NCI-H1417 (cell line): ENCODE measurements at places on chromosomes 12 and 14.

DNA sequence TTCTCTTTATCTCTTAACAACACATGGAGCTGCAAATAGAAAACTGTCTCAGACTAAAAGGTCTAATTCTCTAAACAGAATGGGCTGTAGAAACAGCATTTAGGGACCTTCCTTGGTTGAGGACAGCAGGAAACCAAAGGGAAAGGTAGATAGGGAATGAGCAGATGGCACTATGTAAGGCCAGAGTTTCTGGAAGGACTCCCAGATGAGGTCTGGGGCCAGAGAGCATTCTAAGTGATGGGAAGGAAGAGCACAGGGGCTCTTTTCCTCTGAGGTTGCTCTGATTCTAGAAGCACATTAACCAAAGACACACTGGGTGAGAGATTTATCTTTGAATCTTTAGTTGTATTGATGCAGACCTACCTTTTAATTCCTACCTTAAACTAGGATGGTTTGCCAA is 79.4 kb downstream of the TPH2 start:
- no peak for DNase-seq

DNA sequence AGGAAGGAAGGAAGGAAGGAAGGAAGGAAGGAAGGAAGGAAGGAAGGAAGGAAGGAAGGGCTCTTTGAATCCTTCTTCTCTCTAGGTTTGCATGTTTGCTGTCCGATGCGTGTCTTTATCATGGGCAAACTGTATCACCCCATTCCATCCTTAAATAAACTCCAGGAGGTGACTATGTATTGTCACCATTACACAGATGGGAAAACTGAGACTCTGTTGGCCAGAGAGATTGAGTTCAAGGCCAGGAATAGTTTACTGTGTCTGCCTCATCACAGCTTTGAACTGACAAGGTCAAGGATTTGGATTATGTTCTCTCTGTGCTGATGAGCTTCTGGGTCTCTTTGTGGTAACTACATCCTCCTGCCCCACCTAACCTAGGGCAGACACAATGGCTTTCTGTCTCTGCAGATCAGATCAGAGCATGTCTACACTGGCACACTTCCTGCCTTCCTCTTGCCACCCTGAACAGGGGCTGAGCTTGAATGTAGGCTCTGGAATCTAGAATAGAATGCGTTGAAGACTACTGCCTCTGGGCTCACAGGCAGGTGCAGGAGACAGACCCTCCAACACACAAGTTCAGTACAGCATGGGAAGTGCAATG is 78.9 kb upstream of the MAP1LC3B2 start:
- DNase-seq = no peak

DNA sequence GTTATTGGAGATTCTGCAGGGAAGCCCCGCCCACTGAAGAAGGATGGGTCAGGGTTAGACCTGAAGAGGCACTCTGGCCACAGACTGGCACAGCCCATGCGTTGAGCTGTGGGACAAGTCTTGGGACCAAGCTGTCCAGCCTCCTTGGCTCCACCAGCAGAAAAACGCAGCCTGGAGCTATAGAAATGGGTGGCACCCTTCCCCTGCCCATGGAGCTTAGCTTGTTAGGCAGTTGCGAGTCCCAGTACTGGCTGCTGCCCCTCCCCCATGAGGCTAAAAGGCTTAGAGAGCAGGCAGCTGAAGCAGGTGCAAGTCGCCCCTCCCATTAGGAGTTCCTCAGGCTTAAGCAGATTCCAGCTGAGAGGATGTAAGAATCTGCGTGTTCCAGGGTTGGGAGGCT is 1124.0 kb upstream of the TMEM132C start:
- peak; percentile 28 for DNase-seq

DNA sequence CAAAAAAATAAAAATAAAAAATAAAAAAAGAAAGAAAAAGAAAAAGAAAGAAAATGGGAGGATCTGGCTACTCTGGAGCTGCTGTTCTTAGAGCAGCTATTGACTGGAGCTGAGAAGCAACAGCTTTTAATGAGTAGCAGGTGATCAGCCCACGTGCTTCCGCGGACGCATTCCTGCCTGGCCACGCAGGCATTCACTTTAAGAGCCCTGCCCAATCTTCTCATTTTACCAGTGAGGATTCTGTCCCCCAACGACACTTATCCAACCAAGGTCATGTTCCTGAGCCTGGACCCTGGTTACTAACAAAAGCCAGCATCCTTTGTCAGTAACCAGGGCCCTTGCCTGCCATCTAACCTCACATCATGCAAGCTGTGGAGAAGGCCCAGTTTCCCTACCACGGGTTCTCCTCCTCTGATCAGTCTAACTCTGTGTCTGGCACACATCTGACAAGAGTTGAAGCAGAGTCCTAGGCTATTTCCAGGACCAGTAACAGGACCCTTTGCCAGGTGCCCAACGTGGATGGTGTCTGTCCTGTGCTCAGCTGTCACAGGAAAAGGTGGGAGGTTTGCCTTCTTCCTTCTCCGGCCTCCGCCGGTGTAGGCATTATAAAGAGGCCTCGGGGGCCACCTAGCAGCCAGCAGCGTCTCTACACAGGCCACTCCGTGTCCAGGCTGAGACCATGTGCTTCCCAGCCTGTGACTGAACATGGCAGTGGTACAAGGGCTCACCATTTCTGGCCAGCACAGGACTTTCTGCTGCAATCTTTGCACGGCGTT is 60.9 kb upstream of the GPATCH2L start:
- DNase-seq = no peak

DNA sequence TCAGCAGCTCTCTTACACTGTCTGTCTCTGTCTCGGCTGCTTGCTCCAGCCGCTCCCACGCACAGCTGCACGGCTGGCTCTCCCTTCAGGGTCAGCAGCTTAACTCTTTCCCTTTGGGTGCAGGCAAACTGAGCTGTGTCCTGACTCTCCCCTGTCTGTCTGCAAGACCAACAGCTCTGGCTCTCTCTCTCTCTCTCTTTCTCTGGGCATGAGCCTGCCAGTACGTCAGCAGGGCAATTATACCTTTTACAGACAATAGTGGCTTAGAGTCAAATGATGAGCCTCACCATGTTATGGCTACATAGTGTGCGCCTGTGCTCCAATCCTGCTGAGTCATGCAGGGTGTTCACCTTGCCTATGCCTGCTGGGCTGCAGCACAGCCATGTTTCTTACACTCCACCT is 120.5 kb upstream of the DDHD1 start:
- DNase-seq = peak; percentile 60

DNA sequence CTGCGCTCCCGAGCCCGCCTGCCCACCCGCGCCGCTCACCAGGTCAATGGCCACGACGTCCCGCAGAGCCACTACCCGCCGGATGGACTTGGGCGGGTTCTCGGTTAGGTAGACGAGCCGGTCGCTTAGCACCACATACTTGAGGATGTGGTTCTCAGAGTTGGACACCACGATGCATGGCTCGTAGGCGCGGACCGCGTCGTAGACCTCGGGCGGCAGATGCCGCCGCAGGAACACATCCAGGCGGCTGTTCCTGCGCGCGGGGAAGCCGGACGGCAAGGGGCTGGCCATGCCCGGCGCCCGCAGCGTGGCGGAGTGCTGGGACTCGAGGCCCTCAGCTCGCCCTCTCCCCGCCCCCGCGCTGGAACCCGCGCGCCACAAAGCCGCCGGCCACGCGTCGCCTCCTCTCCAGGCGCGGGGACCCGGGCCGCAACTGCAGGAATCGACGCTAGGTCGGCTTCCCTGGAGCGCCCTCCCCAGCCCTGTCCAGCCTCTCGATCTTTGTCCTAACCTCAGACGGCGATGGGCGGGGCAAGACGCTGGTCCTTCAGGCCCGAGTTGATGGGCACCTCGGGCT is at the start of gene C12orf56:
Gene C12orf56 (minus strand): TSS at position 484 of the 577 bp plus-strand sequence. CDS start 193 bp downstream, at position 291.
- peak; percentile 79 for DNase-seq

- no peak for DNase-seq
Observed at GRCh38 chr12:101902641-101903040, 25.3 kb downstream of the DRAM1 start.

DNA sequence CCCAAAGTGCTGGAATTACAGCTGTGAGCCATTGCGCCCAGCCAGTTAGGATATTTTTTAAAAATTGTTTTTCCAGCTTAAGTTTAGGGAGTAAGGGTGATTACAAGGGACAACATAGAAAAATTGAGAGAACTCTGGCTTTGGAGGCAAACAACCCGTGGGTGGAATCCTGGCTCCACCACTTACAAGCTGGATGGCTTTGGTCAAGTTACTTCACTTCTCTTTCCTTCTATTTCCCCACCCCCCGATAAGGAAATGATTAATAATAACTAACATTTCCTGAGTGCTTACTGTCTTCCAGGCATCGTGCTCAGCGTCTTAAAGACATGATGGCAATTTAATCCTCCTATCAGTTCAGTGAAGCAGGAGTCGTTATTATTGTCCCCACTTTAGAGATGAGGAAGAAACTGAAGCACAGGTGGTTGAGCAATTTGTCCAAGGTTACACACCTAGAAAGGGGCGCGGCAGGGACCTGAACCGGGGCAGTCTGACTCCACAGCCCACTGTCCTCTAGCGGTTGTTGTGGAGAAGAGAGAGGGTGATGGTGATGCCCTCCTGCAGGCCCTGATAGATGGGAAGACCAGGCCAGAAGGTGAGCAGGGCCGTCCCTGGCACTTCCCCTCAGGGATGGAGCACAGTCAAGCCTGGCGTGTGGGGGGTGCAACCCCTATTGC is 16.7 kb upstream of the FAIM2 start:
- DNase-seq = no peak

- no peak for DNase-seq
Observed at GRCh38 chr12:129096968-129097367, 243.7 kb downstream of the GLT1D1 start.

- DNase-seq = no peak
Observed at GRCh38 chr12:66061557-66062289, 68.8 kb downstream of the LLPH start.

DNA sequence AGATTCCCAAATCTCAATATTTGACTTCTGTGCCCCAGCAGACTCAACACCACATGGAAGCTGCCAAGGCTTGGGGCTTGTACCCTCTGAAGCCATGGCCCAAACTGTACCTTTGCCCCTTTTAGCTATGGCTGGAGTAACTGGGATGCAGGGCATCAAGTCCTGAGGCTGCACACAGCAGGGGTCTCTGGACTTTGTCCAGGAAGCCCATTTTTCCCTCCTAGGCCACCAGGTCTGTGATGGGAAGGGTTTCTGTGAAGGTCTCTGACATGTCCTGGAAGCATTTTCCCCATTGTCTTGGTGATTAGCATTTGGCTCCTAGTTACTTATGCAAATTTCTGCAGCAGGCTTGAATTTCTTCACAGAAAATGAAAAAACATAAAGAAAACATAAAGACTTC is 762.3 kb downstream of the GALC start:
- DNase-seq = no peak

GRCh38 chr12:89514751-89515150 is 9.8 kb downstream of the GALNT4 start:
- no peak for DNase-seq

- DNase-seq = no peak
Observed at GRCh38 chr14:68380329-68380741, 412.5 kb downstream of the ZFP36L1 start.

DNA sequence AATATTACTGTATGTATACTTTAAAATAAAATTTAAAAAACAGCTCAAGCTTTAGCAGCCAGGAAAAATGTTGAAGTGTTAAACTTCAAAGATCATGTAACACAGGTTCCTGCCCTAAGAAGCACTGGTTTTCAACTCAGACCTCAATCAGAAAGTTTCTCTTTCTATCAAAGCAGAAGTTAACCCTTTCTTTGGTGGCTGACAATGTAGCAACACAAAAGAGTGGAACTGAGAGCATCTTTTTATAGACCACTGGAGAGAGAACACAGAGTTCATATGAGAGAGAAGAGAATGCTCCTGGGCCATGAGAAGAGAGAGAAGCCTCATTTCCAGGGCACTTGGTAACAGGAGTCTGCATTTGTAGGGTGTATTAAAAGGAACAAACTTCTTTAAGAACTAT is 42.2 kb upstream of the KTN1 start:
- no peak for DNase-seq

GRCh38 chr12:80299219-80299618 is 144.8 kb upstream of the PTPRQ start:
- DNase-seq = no peak

- DNase-seq = peak; percentile 15
Observed at GRCh38 chr12:32499048-32499447, 99.7 kb downstream of the FGD4 start.

DNA sequence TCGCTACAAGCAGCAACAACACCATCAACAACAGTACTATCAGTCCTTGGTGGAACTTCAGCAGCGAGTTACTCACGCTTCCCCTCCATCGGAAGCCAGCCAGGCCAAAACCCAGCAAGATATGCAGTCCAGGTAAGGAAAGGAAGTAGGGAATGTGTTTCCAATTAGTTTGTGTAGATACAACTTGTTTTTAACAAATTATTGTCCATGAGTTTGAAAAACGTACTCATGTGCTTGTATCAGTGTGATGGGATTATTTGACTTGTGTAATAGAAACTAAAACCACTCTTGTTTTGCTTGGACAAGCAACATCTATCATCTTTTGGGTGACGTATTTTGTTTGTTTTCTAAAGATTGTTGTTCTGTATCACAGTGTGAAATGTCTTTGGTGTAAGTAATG is 137.9 kb downstream of the NAV3 start:
- DNase-seq = no peak

DNA sequence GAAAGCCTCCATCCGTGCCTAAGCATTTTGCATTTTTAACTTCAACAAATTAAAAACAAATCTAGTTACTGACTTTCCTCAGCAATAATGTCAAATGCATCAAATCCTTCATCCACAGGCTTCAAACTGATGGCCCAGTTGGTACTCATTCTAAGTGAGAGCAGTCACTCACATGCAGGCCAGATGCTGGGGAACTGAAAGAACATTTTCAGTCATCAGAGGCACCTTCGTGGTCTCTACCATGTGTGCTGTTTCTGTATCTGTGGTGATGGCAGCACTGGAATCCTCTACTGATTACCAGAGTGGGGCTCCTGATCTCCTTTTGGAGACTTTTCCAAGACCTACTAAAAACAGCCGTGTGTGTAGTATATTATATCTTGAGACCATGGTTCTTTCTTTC is 145.2 kb downstream of the PRIMA1 start:
- DNase-seq = no peak

DNA sequence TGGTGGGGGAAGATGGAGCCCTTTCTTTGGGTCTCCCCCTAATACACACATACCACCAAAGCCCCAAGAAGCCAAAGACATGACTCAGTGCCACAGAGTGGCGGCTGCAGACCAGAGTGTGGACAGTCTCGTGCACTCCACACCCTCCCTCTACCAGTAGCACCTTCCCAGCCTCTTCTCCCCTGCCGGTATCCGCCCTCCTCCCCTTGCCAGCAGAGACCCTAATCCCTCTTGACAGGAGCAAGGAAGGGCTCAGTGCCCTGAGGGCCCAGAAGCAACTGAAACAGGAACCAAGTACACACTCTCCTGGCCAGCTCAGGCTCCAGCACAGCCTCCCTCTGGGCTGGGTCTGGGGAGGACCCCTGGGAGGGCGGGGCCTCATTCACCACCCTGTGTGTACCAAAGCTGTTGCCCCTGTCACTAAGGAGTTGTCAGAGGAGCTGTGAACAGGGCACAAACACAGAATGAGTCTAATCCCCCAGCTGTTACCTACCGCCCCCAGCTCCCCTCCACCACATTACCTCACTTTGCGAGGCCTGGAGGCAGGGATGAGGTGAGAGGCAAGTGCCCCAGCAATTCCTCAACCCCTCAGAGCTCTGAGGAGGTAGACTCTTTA is 8.2 kb downstream of the SPRYD3 start:
- no peak for DNase-seq
